ENCODE measurements at places on chromosomes 16 and 17.

GRCh38 chr16:87324411-87325275, 7.5 kb upstream of the C16orf95 start:
- peak; percentile 62 for DNase-seq

- DNase-seq, result peak; percentile 49
Observed at GRCh38 chr17:57440522-57441269, 184.4 kb downstream of the MSI2 start.

- no peak for DNase-seq
Observed at GRCh38 chr17:35740997-35741931, 9.8 kb downstream of the RASL10B start.

DNA sequence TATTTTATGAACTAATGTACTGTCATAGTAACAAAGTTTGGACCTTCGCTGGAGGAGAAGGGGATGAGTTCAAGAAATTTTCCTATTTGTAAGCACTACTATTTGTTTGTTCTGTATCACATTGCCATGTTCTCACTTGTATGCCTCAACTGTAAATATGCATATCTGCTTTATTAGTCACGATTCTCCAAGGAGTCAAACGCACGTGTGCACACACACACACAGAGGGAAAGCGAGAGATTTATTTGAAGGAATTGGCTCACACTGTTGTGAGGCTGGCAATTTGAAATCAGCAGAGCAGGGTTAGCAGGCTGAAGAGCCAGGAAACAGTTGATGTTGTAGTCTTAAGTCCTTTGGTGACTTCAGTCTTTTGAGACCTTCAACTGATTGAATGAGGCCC, 24.9 kb upstream of the MYH2 start:
- no peak for DNase-seq
